ENCODE measurements at places on chromosomes 12 and 14.

- no peak for DNase-seq
Observed at GRCh38 chr12:29492891-29493290, 4.6 kb downstream of the OVCH1 start.

- no peak for DNase-seq
Observed at GRCh38 chr12:85130646-85131045, 94.5 kb downstream of the LRRIQ1 start.

DNA sequence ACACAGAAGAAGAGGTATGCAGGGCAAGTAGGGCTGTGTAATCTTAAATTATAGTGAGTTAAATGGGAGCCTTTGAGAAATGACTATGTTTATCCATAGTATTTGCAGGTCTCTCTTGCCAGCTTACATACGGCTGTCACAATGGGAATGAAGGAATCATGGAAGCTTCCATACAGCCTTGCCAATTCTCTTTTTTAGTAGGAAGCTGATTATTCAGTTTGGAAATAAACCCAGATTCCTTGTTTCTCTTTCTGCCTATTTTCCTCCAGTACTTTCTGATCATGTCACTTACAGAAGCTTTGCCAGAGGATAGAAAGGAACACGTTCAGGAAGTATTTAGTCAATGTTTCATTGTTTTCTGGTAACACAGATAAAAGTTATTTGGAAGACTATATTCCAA lies 217.4 kb upstream of the DIO2 start:
- DNase-seq: no peak

GRCh38 chr12:30613119-30613830 lies 82.4 kb downstream of the IPO8 start:
- no peak for DNase-seq

DNA sequence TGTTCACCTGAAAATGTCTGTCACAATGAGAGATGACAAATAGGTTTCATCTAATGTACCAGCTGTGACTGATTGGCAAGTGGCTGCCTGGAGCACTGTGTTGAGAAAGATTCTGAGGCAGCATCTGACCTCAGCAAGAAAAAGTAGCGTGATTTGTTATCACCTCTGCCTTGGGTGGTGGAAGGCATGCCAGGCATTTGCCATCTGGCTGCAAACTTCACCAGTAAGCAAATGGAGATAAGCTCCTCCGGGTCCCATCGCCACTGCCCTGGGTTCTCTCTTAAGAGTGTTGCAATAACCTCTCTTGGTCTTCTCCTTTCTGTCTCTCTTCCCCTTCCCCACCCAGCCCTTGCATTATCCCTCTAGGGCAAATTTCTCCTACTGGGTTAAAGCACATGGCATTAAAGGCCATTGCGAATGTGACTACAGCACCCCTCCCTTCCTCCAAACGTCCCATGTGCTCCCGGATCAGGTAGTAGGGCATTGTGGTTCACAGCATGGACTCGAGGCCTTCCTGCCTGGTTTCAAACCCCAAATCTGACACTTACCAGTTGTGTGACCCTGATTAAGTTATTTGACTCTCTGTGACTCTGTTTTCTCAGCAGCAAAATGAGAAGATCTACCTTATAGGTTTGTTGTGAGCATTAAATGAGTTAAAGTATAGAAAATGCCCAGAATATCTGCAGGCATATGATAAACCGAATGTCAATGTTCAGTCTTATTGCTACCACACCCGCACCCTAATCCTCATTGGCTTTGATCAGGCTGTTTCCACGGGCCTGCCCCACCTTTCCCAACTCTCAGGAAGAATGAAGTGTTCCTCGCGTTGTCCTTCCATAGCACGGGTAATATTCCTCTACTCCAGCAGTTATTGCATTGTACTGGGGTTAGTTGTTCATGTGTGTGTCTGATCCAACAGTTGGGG lies 8.2 kb upstream of the LGALS3 start:
- no peak for DNase-seq

DNA sequence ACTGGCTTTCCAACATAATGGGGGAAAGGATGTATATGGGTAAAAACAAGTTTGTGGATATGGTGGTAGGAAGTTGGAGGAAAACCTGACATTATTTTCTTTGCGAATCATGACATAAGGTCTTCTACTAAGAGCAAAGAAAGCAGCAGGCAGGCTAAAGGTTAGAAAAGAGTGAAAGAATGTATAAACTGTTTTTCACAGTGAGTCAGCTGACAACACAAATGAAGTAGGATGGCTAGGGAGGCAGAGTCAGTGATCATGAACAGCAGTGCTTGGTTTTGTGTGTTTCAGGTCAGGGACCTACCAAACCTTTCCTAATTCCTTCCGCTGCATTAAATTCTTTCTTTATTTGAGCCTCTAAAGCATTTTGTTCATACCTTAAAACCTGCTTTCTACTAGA lies 46.3 kb upstream of the CATSPERB start:
- no peak for DNase-seq

DNA sequence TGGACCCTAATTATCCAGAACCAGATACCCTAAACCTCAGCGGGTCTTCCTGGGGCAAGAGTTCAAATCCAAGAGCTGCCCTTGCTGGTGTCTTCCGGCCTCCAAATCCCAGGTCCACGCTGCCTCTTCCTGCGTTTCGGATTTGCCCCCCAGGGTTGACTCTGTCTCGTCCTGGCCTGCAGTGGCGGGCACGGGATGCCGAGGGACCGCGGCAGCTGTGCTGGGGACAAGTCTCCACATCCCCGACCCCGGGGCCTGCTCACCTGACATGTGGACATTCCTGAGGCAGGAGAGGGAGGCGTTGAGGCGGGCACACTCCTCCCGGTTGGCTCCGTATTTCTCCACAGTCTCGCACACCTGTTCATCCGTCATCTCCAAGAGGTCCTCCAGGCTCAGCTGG lies 113.6 kb downstream of the KSR2 start:
- no peak for DNase-seq

GRCh38 chr14:24713404-24713803 lies 79.4 kb upstream of the GZMB start:
- DNase-seq: no peak

GRCh38 chr12:108337235-108338223 lies 1.6 kb downstream of the CMKLR1 start:
- no peak for DNase-seq

GRCh38 chr14:102565959-102566358 lies 26.5 kb upstream of the RCOR1 start:
- no peak for DNase-seq

DNA sequence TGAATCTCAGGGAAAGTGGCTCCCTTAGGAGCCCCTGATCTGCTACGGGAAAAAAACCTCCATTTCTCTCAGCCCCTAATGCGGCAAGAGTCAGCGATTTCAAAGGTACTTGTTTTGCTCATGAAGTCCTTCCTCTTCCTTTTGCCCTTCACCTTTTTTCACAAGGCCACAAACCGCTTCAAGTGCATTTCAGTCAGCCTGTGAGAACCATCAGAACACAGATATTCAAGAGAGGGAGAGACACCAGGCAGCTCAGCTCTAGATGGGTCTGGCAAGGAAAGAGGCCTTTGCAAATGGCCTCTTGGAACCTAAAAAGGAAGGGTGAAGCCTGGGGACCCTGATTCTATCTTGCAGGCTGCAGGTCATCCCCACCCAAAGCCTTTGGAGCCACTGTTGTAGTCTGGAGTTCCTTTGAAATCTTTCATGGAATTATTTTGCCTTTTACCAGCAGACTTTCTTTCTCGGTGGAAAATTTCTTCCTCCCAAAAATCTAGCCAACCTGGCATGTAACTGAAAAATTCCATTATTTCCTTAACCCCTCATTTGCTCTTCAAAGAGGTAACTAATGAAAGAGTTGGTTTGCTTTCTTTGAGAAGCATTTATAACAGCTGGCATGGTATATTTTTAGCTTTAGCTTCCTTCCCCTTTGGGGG lies 145.0 kb downstream of the SAMD4A start:
- no peak for DNase-seq

GRCh38 chr12:64029013-64029857 lies 184.7 kb downstream of the SRGAP1 start:
- no peak for DNase-seq

GRCh38 chr14:99534863-99535262 lies 53.7 kb downstream of the CCNK start:
- DNase-seq: no peak

DNA sequence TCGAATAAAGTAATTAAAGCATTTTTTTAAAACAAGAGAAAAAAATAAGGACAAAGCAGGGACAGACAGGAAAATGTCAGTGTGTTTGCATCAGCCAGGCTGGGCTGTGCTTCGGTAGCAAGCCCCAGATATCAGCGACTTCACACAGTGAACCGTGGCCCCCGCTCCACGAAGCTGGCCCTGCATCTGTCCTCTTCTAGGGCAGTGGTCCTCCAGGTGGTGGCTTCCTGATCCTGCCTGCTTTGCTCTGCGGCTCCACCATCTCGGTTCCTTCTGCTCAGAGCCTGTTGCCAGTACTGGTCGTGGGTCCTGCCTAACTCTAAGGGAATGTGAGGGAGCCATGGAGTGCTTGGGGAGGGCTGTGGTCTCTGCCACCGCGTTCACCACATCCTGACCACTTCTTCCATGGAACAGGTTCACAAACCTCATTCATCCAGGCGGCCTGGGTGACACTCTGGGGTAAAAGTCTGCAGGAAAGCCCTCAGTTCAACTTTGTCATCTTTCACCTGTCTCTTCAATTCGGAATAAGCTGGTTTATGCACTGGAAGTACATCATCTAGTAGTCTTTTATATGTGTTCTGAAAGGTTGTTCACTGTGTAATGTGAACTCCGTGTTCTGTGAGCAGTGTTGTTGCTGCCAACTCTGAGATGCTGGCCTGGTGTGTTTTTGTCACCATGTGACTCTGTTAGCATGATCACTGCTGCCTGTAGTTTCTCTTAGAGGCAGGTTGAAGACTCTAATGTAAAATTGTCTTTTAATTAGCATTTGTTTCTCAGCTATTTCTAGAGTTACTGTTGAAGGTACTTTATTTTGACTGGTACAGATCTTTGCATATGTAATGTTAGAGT lies 47.9 kb downstream of the ANKRD9 start:
- no peak for DNase-seq

- no peak for DNase-seq
Observed at GRCh38 chr14:23252006-23252405, 14.3 kb downstream of the RNF212B start.

DNA sequence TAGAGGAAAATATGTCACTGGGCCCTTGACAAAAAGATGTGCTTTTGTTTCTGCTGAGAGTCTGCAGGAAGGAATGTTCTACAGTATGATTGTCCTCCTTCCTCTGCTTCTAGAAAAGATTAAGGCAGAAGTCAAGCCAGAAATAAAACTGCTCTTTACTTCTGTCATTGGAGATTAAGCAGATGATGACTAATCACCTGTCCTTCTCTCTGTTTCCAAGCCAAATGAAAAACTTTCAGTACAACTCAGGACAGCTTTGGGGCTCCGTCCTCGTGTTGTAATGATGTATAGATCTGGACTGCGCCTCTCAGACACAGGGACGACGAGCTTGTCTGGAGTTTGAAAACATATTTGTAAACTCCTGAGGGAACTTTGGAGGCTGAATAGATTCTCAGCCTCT lies 159.3 kb downstream of the DYRK2 start:
- DNase-seq: no peak

- DNase-seq: no peak
Observed at GRCh38 chr14:67710209-67710608, 8.5 kb downstream of the RDH12 start.

- DNase-seq: no peak
Observed at GRCh38 chr12:31900271-31900670, 58.9 kb upstream of the RESF1 start.

GRCh38 chr14:89209558-89209957 lies 207.5 kb downstream of the FOXN3 start:
- no peak for DNase-seq

GRCh38 chr12:57936513-57936883 lies 4.9 kb upstream of the ATP23 start:
- no peak for DNase-seq

GRCh38 chr12:61282790-61283575 lies 977.2 kb upstream of the USP15 start:
- no peak for DNase-seq

DNA sequence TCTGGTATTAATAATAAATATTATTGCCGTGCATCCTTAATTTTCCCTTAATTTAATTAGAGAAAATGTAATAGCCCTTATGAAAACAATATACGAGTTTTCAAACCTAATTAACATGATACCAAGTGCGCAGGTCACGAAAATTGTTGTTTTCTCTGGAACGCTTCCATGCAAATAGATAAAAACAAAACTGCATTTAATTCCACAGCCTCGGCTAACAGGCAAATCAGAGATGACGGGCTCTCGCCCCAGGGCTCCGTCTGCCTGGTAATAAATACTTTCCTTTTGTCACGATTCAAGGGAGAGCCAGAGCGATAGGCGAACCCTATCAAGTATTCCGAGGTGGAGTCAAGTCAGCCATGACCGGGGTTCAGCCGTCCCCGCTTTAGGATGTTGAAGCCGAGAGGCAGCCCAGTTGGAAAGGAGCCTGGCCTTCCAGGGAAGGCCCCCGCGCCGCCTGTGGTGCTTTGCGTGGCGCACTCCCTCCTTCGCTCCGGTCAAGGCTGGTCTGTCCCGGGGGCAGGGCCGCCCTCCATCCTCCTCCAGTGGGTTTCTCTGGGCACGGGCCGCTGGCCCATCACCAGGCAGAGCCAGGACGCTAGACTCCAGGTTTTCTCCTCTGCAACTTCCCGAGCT lies 137.8 kb upstream of the GSC start:
- no peak for DNase-seq

- no peak for DNase-seq
Observed at GRCh38 chr14:62031504-62031903, 269.3 kb downstream of the SNAPC1 start.

DNA sequence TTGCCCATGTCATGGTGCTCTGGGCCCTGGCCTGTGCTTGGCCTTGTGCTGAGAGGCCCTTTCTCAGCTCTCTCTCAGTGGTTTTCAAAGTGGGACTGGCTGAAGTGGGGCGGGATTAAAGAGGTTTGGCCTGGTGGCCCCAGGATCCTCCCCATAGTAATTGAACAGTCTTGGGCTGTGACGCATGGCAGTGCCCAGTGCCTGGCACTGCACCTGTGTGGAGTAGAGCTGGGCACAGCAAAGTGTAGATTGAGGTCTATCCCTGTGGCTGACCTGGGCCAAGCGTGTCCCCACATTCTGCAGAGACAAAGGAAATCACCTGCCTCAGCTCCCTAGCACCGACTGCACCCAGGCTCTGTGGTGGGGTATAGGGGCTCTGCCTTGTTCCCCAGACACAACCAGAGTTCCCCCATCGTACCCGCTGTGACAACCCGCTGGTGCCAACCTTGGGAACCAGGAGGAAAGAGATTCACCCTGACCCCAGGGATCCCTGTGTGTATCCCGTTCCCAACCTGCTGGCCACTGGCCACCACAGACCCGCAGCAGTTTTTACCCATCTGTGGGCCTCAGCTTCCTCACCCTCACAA lies 9.9 kb upstream of the CYP46A1 start:
- DNase-seq: no peak

GRCh38 chr12:55724940-55725309 lies 3.9 kb downstream of the CD63 start:
- DNase-seq: no peak

GRCh38 chr14:21915826-21916225 lies 242.2 kb upstream of the OR4E1 start:
- no peak for DNase-seq

GRCh38 chr12:68953536-68953935 lies 20.6 kb upstream of the CPM start:
- no peak for DNase-seq

Data from T-helper 2 cell treated with Interferon-gamma antibody and Interleukin-4, amounts not matched to agents 5 μg/mL and 100 μg/mL, for 36 hours (primary cell).